ENCODE measurements at places on chromosomes 4 and X.

DNA sequence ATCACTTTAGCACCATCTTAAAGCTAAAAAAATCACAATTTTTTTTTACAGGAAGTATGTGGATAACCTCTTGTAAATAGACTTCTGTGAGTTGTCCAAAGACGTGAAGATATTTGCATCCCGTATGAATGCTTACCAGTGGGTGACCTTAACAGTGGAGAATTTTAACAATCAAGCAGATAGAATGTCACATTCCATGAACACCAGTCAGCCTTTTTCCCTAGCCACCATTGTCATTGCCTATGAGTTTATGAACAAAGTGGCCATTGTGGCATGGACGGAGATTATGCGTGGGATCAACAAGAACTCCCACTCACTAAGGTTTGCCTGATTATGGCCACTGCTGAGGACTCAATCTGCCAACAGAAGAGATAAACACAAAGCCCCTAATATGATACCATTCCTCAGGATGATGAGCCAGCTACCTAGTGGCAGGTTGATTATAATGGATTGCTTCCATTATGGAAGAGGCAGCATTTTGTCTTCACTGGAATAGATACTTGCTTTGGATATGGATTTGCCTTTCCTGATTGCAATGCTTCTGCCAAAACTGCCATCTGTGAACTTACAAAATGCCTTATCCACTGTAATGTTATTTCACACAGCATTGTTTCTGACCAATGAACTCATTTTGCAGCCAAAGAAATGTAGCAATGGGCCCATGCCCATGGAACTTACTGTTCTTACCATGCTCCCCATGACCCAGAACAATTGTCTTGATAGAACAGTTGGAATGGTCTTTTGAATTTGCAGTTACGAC lies 830.9 kb upstream of the NDST4 start:
- DNase-seq = no peak

DNA sequence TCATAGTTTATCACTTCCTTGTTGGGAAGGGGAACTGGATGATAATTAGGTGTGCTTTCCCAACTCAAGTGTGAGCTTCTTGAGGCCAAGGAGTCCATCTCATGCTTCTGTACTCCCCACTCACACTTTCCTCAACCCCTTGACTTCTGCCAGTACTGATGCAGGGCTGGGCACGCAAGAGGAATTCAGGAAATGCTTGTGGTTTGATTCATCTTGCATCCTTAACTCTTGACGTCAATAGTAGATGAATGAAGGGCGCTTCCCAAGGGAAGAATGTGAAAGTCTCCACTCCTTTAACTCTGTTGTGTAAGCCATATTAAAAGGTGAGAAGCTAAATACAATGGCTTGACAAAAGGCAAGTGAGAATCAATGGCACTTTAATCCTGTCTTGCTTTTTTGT lies 101.8 kb downstream of the AGTR2 start:
- no peak for DNase-seq

DNA sequence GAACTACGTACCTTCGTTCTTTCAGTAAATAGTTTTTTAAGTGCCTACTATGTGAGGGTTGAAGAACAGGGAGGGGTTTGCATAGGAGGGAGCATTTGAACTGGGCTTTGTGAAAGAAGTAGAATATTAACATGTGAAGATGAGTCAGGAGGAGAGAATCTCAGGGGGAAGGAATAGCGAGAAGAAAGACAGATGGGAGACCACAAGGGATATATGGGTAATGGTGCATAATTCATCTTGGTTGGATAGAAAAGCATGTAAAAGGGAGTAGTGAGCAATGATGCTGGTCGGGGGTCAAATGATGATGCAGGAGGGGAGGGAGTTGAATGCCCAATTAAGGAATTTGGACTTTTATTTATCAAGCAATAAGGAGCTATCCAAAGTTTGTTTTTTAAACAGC lies 52.7 kb downstream of the TMEM164 start:
- no peak for DNase-seq

GRCh38 chr4:76654791-76655190 lies 219.8 kb downstream of the SHROOM3 start:
- DNase-seq = no peak

- DNase-seq = no peak
Observed at GRCh38 chr4:154427149-154427548, 64.5 kb downstream of the DCHS2 start.

DNA sequence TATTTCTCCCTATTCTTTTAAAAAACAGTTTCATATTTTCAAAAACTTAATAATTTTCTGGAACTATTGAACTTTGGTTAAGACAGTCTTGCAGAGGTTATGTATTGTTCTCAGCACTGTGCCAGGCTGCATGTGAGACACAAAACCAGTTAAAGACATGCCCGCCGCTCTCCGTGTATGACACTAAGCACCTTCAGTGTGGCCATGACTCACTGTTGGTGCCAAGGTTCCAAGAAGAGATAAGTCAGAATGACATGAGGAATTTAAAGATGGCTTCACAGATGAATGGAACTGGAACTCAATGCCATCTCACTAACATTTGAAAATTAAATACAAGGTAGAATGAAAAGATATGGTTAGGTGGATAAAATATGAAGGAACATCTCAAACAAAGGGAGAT lies 525.5 kb upstream of the ZFP42 start:
- DNase-seq = no peak

DNA sequence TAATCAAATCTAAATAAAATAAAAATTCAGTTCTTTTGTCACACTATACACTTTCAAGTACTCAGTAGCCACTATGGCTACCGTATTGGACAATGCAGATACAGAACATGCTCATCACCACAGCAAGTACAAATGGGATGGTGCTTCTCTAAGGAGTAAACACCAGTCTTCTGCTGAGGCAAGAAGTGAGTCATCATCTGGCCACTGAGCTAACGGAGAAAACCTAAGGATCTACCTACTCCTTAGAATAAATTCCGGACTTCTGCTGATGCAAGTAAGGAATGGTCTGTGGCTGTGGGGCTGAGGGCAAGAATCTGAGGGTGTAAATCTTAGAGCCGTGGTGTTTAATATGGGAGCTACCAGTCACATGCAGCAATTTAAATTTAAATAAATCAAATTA lies 11.3 kb upstream of the RBMXL3 start:
- DNase-seq = no peak

DNA sequence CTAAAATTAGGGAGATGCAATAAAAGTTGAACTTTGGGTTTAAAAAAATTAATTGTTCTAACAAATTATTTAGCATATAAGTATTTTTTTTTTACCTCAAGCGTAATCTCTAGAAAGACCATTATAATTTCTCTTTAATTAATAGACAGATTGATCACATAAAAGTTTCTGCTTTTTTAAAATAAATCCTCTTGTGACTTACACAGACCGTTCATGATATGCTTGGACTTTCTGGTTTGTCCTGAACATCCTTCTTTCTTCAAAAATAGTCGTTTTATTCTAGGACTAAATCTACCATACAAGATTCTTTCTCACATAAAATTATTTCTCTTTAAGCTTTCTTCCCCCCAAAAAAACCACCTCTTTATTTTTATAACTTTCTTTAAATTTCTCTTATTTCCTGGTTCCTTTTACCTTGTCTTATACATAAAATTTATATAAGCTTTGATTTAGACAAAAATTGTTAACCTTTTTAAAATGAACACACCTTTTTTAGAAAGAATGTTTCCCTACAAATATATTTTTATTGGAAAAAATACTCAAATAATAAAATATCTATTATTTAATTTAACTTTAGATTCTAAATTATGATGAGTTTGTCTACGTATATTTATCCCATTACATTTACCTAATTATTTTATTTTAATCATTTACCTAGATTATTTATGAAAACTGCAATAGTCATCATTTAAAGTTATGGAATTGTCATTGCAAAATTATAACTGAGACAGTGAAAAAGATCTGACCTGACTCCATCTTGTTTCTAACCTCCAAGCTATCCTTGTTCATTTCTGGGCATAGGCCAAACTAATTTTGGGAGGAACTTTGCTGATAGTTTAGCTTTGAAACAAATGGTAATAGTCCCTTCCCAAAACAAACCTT lies 37.6 kb downstream of the PGRMC2 start:
- DNase-seq = no peak
